Progenitor cell of endocrine pancreas (in vitro differentiated cells): ENCODE measurements at places on chromosomes 5 and 9.

DNA sequence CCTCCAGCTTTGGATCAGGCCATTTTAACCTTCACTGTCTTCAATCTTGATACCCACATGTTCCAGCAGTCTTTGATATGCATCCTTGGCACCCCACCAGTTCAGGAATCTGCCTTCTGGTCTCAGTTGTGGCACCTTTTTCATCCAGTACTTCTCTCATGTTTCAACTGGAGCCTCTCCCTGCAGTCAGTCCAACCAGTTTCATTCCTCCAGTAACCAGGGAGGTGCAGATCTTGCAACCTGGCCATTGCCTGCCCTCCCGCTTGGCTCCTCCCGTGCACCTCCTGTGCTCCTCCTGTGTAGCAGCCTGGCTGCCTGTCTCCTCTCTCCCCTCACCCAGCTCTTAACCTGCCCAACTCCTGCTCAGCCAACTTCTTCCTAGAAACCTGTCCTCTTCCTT lies 20.2 kb downstream of the FUBP3 start:
- no peak for DNase-seq

GRCh38 chr9:19431361-19432171 lies 22.8 kb downstream of the ACER2 start:
- DNase-seq: no peak

GRCh38 chr5:170737591-170737990 lies 45.9 kb upstream of the GABRP start:
- DNase-seq: no peak

- no peak for DNase-seq
These were observed 9.5 kb downstream of the GAPVD1 start for GRCh38 chr9:125271081-125271480.

DNA sequence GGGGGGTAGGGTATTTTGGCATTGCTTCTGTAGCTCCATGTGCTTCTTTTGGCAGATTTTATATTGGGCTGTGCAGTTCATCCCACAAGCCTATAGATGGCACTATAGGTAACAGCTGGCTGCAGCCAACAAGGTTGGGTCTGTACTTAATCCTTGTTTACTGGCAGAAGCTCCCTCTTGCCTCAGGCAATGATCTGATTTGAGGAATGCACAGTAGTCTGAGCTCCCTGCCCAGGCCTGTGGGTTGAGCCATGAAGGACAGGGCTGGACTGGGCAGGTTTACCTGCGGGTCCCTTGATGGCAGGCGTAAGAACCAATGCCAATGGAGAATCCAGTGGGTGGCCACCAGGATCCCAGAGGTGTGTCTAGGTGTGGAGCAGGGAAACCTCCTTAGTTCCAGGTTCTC lies 11.7 kb upstream of the OR1J2 start:
- DNase-seq: no peak

GRCh38 chr9:117239428-117239827 lies 175.4 kb downstream of the ASTN2 start:
- DNase-seq: no peak

DNA sequence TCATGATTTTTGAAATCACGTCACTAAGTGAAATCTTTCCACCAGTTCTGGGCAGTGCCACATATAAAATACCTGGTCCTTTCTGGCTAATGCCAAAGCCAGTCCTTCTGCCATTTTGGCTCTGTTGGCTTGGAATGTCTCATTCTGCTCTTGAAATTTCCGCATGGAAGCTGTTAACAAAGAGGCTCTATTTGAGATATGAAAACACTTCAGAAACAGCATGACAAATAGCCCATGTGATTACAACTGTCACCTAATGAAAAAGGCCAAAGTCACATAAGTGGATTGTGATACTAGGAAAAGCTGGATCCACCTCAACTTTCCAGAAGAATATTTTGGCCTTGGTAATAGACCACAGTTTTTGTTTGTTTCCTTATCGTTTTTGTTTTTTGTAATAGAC lies 12.8 kb downstream of the GOLGA1 start:
- no peak for DNase-seq

GRCh38 chr9:36827593-36827992 lies 206.5 kb downstream of the PAX5 start:
- no peak for DNase-seq

DNA sequence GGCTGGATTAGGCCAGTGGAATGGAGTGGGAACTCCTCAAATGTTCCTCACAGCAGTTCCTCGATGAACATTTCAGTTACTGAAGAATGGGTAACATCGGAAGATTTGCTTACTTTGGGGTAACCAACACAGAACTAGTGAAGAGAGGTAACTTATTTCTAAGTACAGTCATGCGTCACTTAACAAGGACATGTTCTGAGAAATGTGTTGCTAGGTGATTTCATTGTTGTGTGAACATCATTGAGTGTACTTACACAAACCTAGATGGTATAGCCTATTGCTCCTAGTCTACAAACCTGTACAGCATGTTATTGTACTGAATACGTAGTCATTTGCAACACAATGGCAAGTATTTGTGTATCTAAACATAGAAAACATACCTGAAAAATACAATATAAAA lies 228.3 kb downstream of the MAST4 start:
- DNase-seq: no peak

- DNase-seq: no peak
These were observed 7.1 kb upstream of the KLF9 start for GRCh38 chr9:70421272-70422180.

GRCh38 chr9:37036776-37037502 lies 2.9 kb upstream of the PAX5 start:
- no peak for DNase-seq

GRCh38 chr9:29701559-29701958 lies 2128.3 kb upstream of the C9orf72 start:
- DNase-seq: no peak

DNA sequence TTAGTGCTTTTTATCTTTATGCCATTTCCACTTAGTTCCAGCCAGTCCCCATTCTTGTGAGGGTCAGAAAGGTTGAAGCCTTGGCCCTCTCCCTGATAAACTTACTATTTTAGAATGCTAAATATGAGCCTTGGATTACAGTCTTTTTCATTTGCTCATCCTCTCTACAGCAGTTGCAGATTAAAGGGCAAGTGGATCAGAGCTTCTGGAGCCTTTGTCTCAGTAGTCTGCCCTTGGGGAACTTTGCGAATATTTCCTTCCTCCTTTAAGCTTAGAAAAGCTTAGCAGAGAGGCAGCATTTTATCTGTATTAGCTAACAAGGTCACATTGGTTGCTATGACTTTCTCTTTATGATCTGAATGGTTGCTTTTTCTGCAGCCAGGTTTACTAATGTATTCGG lies 11.5 kb downstream of the FSD1L start:
- no peak for DNase-seq

DNA sequence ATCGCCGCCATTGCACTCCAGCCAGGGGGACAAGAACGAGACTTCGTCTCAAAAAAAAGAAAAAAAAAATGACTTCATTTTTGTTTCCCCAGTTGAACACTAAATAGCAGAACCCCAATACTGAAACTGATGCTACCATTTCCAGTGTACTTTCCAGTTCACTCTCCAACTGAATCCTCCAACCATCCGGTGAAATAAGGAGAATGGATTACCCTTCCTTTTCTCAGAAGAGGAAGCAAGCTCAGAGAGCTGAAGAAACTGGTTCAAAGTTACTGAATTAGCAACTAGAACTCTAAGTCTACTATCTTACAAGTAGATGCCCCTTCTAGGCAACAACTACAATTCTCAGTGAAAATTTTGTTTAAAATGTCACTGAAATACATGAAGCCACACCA lies 3.9 kb downstream of the FAM13B start:
- DNase-seq: no peak

GRCh38 chr9:98037357-98037756 lies 19.2 kb upstream of the NANS start:
- DNase-seq: no peak

DNA sequence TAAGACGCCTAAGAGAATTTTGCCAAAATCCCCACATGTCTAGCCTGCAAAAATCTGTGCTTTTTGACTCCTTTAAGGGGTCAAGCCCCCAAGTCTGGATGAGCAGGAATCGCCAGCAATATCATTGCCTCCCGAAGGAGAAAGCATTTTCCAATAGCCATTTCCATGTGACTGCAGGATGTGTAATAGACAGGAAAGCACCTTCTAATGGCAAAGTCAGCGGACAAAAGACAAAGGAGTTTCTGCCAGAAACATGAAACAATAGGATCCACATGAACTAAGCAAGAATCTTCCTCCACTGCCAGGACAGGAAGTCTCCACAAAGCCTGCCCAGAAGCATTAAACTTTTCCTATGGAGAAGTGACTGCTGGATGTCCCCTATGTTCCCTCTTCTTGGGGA lies 177.1 kb upstream of the PCSK5 start:
- no peak for DNase-seq

- DNase-seq: no peak
These were observed 2.8 kb upstream of the PCA3 start for GRCh38 chr9:76761448-76761847.

GRCh38 chr5:133962131-133962530 lies 6.3 kb downstream of the C5orf15 start:
- DNase-seq: no peak

DNA sequence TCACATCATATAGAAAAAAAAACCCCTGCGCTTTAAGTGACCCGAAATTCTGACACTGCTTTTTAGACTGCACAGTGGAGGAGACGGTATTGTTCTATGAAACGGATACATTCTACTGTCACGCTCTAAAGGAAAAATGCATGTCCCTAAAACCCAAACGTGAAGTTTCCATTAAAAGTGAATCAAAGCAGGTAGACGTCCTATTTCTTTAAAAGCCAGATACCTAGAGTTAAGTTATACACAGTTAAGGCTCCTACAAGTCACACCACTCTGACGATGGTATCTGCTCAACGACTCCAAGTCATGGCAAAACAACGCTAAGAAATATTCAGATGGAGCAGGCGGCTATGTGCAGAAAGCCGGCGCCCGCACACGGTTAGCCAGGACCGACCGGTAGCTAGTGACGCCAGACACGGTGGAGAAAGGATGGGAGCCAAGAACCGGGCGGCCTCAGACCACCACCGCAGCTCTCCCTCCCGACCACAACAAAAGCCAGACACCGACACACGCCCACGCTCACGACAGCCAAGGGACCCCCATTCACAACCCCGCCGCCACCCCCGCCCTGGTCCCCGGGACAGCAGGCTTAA lies 734 bp downstream of the SKP1 start:
- DNase-seq: no peak

DNA sequence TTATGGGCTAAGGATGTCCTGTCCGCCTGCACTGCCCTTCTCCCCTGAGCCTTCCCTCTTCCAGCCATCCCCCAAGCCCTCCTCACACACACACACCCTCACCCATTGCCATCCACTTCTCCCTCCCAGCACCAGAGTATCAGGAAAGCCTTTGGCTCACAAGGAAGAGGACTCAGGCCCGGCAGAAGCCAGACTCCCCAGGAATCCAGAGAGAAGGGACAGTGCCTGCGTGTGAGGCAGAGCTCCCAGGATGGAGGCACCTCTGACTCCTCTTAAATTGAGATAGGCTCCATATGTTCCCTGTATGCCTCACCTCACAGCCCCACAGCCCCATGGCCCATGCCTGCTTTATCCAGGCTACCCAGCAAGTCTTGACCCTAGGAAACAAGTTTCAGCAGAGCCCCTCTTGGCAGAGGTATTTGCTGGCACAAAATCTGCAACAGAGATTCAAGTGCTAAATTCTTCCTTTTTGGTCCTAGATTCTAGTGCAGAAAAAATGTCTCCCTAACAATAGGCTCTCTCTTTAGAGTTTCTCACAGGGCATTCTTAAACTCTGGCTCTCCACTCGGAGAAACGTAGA lies 761 bp downstream of the IL17B start:
- no peak for DNase-seq

GRCh38 chr9:134230092-134230941 lies 66.0 kb upstream of the RNU6ATAC start:
- DNase-seq: no peak

DNA sequence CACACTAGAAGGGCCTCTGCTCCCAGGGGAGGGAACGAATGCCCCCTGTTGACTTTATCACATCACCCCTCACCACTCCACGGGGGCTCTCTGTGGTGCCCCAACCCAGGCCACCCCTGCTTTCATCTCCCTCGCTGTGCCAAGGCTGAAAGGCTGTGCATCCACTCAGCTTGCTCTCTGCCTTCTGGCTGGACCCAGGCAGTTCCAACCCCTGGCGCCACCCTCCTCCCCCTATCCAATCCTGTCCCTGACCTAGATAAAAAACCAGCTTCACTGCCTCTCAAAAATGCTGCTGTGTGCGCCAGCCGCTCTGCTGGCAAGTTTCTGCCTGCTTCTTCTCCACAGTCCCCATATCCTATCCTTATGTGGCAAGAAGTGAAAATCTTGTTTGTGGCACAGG lies 22.4 kb upstream of the CORO2A start:
- no peak for DNase-seq

GRCh38 chr5:35861718-35862117 lies 5.0 kb downstream of the IL7R start:
- DNase-seq: no peak

DNA sequence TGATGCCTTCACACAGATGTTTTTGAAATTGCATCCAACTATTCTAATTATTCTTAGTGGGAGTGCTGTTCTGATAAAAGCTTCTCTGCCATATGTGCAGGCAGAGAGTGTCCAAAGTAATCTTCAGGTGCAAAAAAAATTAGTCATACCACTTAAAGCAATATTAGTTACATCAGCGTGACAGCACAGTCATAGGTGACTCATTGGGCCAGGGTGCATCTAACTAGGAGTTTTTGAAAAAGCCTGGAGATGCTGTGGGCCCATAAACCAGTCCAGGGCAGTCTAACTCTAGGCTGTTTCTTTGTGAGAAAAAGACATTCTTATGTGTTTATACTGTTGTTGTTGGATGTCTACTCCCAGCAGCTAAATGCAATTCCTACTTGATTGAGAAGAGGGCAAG lies 33.0 kb upstream of the C6 start:
- DNase-seq: no peak

DNA sequence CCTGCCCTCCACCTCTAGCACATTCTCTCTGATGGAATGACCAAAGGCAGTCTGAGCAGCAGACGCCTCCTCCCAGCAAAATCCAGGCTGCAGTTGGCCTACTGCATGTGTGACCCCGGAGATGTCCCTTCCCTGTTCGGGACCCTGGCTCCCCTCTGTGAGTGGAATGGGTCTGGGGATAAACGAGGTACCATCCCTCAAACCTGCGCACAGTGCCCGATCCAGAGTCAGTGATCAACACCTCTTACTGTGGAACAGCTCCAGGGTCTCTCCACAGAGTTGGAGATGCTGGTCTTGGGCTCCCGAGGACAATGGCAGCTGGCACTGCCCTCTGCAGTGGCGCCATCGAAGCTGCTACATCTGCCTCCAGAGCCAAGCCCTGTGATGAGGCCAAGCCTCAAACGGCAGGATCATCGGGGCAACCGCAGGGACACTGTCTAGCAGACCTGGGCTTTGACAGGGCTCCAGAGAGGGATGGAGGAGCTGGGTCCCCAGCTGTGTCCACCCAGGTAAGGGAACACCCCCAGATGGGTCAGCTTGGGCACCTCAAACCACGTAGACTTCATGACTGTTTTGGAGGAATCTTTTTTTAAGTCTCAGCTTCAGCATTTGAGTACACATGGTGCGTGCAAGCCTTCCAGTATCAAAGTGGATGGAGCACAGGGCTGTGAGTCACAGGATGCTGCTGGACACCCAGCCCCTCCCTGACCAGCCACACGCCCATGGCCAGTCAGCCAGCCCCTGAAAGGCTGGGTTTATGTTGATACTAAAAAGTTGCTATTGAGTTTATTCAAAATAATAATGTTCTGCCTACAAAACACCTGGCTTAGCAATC lies 13.0 kb downstream of the MED10 start:
- no peak for DNase-seq

- no peak for DNase-seq
These were observed 1.2 kb downstream of the TTC33 start for GRCh38 chr5:40754381-40755092.

- no peak for DNase-seq
These were observed 12.5 kb downstream of the SRFBP1 start for GRCh38 chr5:121974261-121974660.
